ENCODE measurements at places on chromosomes 6 and 20. TPM values are rescaled to one million over a fixed set of nuclear protein-coding genes. Genes with fewer than 3 reads are reported as not detected.

Gene ALDH5A1
- 0.53 TPM for total RNA-seq

Gene PXDC1
- 64.5 TPM for total RNA-seq

Gene NFKBIE
- 3.3 TPM for total RNA-seq

Gene TGIF2
- total RNA-seq: 1.9 TPM

Gene RIMS4
- total RNA-seq: not detected

Gene KHDC1L
- total RNA-seq: not detected

Gene SLC24A3
- under 0.01 TPM for total RNA-seq

Gene ENPP4
- 0.26 TPM for total RNA-seq

Gene ARFGEF3
- 10.3 TPM for total RNA-seq

Gene PTGIS
- total RNA-seq: 0.13 TPM

Gene CFB
- 2.6 TPM for total RNA-seq

Gene ADAM33
- 0.53 TPM for total RNA-seq

Gene TP53TG5
- total RNA-seq: not detected

Gene FOXC1
- total RNA-seq: 3.5 TPM

Gene DSTN
- total RNA-seq: 149 TPM

Gene HLA-DOA
- total RNA-seq: not detected

Gene PSORS1C2
- not detected for total RNA-seq

Gene ULBP1
- total RNA-seq: 4.1 TPM

Gene UBD
- total RNA-seq: not detected

Gene GSTA1
- not detected for total RNA-seq

Gene CENPW
- 1.1 TPM for total RNA-seq

Gene KCNK15
- total RNA-seq: 0.26 TPM

Gene OR2H2
- total RNA-seq: not detected

Gene ADAT2
- 3.3 TPM for total RNA-seq

Gene CBLN4
- total RNA-seq: not detected

Gene TFAP2B
- total RNA-seq: not detected

Gene MC3R
- total RNA-seq: not detected

Gene BHLHE23
- total RNA-seq: not detected

Gene RHAG
- total RNA-seq: not detected

Gene ADGRF5
- total RNA-seq: not detected
